ENCODE measurements at places on chromosomes 13 and 19. TPM values are rescaled to one million over a fixed set of nuclear protein-coding genes. Genes with fewer than 3 reads are reported as not detected.

The PSG5 gene
- total RNA-seq = not detected

The SYCN gene
- total RNA-seq = not detected

GRCh38 chr19:50230379-50231351, 27.2 kb downstream of the MYH14 start:
- no peak for DNase-seq

- no peak for DNase-seq
These were observed 111.2 kb downstream of the KLF5 start for GRCh38 chr13:73169971-73170370.

GRCh38 chr19:39335168-39335548, 685 bp downstream of the GMFG start:
- no peak for DNase-seq
